Right atrium auricular region (tissue), 2 donors: ENCODE measurements at places on chromosomes 4 and X.
A peak's percentile ranks its signal among the peaks of the same experiment; 100 is the strongest.

DNA sequence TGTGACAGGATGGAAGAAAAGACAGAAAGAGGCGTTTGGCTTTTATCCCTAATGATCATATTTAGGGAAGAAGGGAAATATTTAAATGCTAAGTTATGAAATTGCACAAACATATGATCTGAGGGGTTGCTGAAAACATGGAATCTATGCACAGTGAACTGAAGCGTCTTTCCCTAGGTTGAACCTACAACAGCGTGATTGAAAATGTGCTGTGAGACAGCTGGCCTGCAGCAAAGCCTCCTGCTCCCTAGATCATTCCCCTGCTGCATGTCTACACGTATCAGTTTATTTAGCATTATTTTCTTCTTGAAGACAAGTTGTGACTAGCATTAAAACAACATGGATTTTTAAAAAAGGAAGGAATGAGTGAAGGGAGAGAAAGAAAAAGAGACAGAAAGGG lies 272.5 kb upstream of the TRAM1L1 start:
- no peak overlapping the region for H3K4me3 ChIP-seq
- H3K27me3 ChIP-seq: no peaks in the 10 kb centered on the region
- DNase-seq: no peak
- no peaks in the 10 kb centered on the region for H3K4me1 ChIP-seq
- no peaks in the 10 kb centered on the region for H3K36me3 ChIP-seq

- no peak overlapping the region for H3K27ac ChIP-seq
- no peak overlapping the region for H3K4me3 ChIP-seq
- no peak for DNase-seq
These were observed 735.9 kb upstream of the TENM3 start for GRCh38 chr4:181507180-181507835.

DNA sequence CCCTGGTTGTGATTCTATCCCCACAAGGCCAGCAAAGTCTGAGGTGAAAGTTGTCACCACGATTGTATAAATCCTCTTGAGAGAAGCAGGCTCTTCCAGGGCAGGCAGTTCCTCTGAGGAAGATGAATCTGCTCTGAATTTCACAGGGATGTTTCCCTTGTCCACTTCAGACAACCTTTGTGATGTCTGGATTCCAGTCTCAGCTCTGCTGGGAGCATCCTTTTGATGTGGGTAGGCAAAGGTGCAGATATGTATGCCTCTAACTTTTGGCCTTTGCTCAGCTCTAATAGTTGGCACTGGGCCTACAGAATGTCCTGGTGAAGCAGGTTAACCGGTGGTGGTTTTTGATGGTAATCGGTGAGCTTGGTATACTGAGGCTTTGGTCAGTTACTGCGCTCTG lies 50.6 kb upstream of the WDR1 start:
- H3K27ac ChIP-seq: no peak overlapping the region
- H3K4me1 ChIP-seq: no peaks in the 10 kb centered on the region
- H3K4me3 ChIP-seq: no peak overlapping the region

DNA sequence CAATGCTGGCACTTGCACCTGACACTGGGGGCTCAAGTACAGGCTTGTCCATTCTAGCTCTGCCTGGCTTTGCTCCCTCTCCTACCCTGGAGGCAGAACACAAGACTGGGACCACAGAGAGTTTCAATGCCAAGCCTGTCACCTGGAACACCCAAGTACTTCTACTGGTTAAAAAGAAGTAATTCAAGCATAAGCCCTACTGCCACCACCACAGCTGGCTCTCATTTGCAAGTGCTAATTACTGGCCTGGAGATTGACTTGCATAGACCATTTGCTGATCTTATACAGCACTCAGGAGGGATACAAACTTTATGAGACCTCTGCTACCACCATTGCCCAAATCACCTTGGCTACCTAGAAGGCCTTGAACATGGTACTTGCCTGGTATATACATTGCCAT lies 1550.9 kb downstream of the C4orf33 start:
- DNase-seq: no peak
- H3K27me3 ChIP-seq: no peaks in the 10 kb centered on the region
- no peaks in the 10 kb centered on the region for H3K4me1 ChIP-seq
- no peaks in the 10 kb centered on the region for H3K36me3 ChIP-seq

GRCh38 chrX:40835526-40835925 lies 100.2 kb upstream of the MED14 start:
- H3K36me3 ChIP-seq: no peaks in the 10 kb centered on the region
- H3K4me3 ChIP-seq: no peak overlapping the region
- no peak overlapping the region for H3K27ac ChIP-seq
- H3K27me3 ChIP-seq: no peaks in the 10 kb centered on the region
- no peak for DNase-seq
- H3K4me1 ChIP-seq: no peaks in the 10 kb centered on the region

GRCh38 chr4:174047363-174047762 lies 236.1 kb downstream of the FBXO8 start:
- H3K4me1 ChIP-seq: no peaks in the 10 kb centered on the region
- no peaks in the 10 kb centered on the region for H3K27me3 ChIP-seq
- H3K27ac ChIP-seq: no peak overlapping the region

DNA sequence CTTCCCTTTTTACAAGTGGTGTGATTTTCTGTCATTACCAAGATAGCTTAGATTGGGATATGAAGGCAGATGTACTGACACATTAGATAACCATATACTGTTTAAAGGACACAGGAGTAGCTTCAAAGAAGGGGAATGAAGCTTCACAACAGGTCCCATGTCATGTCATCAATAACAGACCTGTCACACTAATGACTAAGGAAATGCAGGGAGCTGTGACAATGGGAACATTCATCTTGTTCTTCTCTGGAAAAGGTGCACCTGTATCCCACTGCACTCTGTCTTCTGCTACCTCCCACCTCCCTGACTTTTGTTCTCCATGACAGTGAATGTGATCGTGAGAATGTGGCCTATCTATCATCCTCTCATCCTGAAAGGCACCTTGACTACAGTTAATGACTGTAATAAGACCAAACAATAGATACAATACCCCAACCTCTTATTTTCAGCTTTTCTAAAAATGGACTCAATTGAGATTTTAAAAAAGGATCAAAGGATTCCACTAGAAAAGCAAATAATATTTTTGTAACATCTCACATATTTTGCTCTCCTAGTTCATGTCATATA lies 472.5 kb downstream of the STPG2 start:
- H3K27me3 ChIP-seq: no peaks in the 10 kb centered on the region
- DNase-seq: no peak
- no peak overlapping the region for H3K27ac ChIP-seq
- H3K4me3 ChIP-seq: no peak overlapping the region

DNA sequence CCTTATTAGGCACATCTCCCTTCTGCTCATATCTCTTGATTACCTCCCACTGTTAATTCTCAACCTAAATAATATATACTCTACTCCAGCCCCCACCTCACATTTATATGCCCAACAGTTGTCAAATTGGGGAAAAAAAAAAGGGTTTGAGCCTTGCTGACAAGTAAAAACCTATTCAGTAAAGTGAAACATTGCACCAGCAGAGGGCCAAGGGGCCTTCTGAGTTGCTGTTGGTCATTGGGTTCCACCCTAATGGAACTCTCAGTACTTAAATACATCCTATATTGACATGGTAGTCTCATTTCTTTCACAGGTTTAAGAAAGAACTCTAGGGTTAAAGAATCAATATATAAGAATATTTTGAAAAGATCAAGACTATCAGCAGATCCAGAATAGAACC lies 362.2 kb downstream of the SMARCA1 start:
- no peaks in the 10 kb centered on the region for H3K4me1 ChIP-seq
- no peak for DNase-seq
- H3K4me3 ChIP-seq: no peak overlapping the region
- H3K36me3 ChIP-seq: no peaks in the 10 kb centered on the region
- H3K27ac ChIP-seq: no peak overlapping the region
- no peaks in the 10 kb centered on the region for H3K27me3 ChIP-seq

GRCh38 chr4:173280998-173281397 lies 53.2 kb downstream of the HMGB2 start:
- H3K27ac ChIP-seq: no peak overlapping the region
- H3K4me1 ChIP-seq: no peaks in the 10 kb centered on the region
- no peak for DNase-seq
- H3K36me3 ChIP-seq: no peaks in the 10 kb centered on the region
- no peak overlapping the region for H3K4me3 ChIP-seq

DNA sequence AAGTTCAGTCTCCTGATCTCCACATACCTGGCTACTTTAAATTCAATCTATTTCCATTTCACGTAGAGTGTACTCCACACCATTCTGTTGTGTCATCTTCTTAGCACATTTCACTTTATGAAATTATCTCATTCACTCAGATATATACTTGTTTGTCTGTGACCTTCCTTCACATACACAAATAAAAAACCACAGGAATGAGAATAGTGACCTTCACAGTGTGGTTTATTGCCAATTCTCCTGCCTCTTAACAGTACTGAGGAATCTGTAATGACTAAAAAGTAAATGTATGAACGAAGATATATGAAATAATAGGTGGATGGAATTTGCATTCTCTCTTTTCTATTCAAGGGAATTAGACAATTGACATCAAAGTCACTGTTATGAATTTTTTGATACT lies 183.9 kb upstream of the PCDH7 start:
- no peak overlapping the region for H3K4me3 ChIP-seq
- H3K4me1 ChIP-seq: no peaks in the 10 kb centered on the region
- no peaks in the 10 kb centered on the region for H3K27me3 ChIP-seq
- no peak overlapping the region for H3K27ac ChIP-seq
- H3K36me3 ChIP-seq: no peaks in the 10 kb centered on the region

- H3K27me3 ChIP-seq: no peaks in the 10 kb centered on the region
- H3K4me1 ChIP-seq: no peaks in the 10 kb centered on the region
- no peak for DNase-seq
- no peak overlapping the region for H3K4me3 ChIP-seq
- peaks cover 30% of the 10 kb centered on the region for H3K36me3 ChIP-seq
- no peak overlapping the region for H3K27ac ChIP-seq
These were observed 18.2 kb downstream of the UBE2D3 start for GRCh38 chr4:102809190-102809589.

DNA sequence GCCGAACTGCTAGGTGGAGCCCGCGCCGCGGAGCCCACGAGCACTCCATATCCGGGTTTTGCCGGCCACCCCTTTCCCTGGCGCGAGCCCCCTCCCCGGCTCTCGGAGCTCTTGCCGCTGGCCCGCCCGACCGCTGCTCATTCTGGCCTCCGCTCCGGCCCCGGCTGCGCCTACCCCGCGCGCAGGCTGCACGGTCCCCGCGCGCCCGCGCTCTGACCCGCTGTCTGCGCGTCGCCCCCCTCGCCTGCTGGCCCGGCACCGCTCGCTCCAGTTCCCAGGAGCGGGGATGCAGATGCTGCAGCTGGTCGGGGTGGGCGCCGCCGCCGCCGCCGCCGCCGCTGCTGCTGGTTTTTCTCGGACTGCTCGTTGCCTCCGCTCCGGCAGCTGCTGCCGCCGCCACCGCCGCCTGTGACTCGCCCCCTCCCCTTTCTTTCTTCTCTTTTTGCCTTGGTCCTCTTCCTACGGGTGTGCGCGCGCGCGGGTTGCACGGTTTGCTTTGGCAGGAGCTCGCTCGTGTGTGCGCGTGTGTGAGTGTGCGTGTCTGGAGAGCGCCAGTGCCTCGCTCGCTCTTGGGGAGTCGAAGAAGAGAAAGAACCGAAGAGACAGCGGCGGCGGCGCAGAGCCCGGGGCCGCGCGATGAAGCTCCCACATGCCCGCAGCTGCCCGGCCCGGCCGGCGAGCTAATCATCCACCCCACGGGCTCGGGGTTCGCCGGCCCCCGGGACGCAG lies at the start of gene ADGRL3:
TSS of gene ADGRL3 (plus strand) at position 140 of the 729 bp plus-strand sequence.
- no peaks in the 10 kb centered on the region for H3K36me3 ChIP-seq
- peak within 1 kb of the TSS; percentile 59 for H3K4me3 ChIP-seq
- peaks cover 10% of the 10 kb centered on the region for H3K27me3 ChIP-seq
- H3K4me1 ChIP-seq: peaks cover 18% of the 10 kb centered on the region
- DNase-seq: no peak

- H3K27ac ChIP-seq: no peak overlapping the region
- H3K4me3 ChIP-seq: no peak overlapping the region
- no peak for DNase-seq
- peaks cover 24% of the 10 kb centered on the region for H3K36me3 ChIP-seq
These were observed 24.9 kb upstream of the HGFAC start for GRCh38 chr4:3416821-3417221.

DNA sequence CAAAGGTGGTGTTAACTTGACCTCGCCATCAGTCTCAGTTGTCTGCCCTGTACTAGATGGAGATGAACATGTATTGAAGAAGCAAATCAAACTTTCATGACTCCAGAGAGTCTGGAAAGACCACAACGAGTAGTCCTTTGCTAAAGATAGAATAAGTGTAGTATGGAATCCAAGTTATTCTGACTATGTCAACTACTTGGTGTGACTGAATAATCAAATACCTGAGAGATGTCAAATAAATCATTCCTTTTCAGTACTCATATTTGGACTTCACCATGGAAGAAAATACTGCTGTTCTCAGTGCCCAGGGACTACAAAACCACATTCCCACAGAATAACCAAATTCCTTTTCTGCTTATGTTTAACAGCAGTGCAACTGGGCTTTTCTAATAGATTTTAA lies 161.2 kb upstream of the SPRY1 start:
- DNase-seq: no peak
- H3K4me3 ChIP-seq: no peak overlapping the region
- no peaks in the 10 kb centered on the region for H3K36me3 ChIP-seq
- H3K4me1 ChIP-seq: no peaks in the 10 kb centered on the region
- H3K27me3 ChIP-seq: no peaks in the 10 kb centered on the region

DNA sequence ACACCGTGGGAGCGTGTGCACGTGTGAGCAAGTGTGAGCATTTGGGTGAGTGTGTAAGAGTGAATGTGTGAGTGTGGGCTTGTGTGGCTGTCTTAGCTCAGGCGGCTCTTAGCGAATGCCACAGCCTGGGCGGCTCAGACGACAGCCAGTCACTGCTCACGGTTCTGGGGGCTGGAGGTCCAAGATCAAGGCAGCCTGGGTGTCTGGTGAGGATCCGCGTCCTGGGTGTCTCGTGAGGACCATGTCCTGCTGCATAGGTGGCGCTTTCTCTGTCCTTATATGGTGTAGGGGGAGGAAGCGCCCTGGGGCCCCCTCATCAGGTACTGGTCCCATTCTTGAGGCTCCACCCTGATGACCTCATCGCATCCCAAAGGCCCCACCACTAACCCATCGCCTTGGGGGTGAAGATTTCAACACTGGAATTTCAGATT lies 4.5 kb downstream of the DOK7 start:
- no peaks in the 10 kb centered on the region for H3K27me3 ChIP-seq
- no peaks in the 10 kb centered on the region for H3K36me3 ChIP-seq
- H3K27ac ChIP-seq: peak overlapping the region; percentile 96
- no peak overlapping the region for H3K4me3 ChIP-seq
- no peak for DNase-seq
- peaks cover 62% of the 10 kb centered on the region for H3K4me1 ChIP-seq
